EL (cell line): ENCODE measurements at places on chromosomes 2 and 18.

- DNase-seq: no peak
Observed at GRCh38 chr2:73333564-73333963, 40.2 kb upstream of the EGR4 start.

DNA sequence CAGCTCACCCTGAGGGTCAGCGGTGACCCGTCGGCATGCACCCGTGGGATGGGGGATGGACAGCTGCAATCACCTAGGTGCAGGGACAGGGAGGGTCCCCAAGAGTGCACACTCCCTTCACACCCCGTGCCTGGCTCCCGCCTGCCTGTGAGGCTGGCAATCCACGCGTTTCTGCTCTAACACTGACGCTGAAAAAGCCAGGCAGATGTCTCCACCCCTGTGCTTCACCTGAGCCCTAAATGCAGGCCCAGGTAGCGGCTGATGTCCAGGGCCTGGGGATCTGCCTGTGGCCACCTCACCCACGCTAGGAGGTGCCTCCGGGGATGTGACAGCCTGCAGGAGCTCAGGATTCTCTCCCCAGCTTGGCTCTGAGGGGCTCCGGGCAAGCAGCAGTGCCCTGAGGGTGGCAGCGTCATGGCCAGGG is 212.0 kb upstream of the SALL3 start:
- no peak for DNase-seq

- DNase-seq: no peak
Observed at GRCh38 chr2:152093464-152093863, 5.4 kb downstream of the CACNB4 start.

DNA sequence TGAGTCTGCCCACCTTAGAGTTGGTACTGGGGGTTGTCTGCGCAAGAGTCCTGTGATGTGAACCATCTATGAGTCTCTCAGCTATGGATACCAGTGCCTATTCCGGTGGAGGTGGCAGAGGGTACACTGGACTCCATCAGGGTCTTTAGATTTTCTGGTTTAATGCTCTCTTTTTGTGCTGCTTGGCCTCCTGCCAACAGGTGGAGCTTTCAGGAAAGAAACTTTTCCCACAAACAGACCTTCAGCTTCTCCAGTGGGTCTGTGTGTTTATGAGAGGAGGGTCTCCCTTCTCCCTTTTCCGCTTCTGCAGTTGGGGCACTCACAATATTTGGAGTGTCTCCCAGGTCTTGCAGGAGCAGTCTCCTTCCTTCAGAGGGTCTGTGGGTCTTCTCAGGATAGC is 1721.9 kb upstream of the SLC39A10 start:
- DNase-seq: no peak

GRCh38 chr2:39216346-39217191 is 27.2 kb downstream of the CDKL4 start:
- no peak for DNase-seq

- DNase-seq: no peak
Observed at GRCh38 chr2:151916632-151917031, 88.4 kb upstream of the ARL5A start.
